ENCODE measurements at places on chromosomes 12 and 14.

GRCh38 chr12:116303929-116304328 is 26.4 kb upstream of the MED13L start:
- no peak for DNase-seq

DNA sequence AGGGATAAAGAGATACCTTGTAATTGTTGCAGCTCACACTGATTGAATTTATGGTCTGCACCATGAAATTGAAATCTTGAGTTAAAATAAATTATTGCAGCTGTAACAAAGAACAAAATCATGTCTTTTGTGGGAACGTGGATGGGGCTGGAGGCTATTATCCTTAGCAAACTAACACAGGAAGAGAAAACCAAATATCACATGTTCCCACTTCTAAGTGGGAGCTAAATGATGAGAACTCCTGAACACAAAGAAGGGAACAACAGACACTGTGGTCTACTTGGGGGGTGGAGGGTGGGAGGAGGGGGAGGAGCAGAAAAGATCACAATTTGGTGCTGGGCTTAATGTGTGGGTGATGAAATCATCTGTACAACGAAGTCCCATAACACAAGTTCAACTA is 22.6 kb downstream of the ERP27 start:
- DNase-seq = no peak

DNA sequence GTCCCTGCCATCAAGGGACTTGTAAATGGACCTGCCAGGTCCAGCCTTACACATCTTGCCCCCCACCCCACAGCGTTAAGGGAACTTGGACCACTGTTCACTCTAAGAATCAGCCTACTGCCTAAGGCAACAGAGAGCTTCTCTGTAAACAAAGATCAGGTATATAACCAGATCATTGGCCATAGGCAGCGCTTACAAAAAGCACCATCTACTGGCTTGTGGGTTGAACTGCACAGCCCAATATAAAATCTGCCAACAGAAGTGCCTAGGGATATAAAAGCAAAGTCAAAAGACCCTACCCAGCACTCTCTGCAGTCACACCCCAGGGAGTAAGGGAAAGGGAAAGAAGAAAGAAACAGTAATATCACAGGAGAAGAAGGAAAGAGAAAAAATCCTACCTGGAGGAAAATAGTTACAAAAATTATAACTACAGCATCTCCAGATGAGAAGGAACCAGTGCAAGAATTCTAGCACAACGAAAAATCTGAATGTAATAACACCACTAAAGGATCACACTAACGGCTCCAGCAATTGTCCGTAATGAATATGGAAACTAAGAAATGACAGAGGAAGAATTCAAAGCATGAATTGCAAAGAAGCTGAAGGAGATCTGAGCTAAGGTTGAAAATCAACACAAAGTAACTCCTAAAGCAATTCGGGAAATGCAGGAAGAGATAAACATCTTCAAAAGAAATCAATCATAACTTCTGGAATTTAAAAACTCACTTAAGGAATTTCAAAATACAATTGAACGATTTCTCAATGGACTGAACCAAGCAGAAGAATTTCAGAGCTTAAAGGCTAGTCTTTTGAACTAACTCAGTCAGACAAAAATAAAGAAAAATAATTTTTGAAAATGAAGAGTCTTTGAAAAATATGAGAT is 95.2 kb upstream of the PCED1B start:
- DNase-seq = peak; percentile 7

GRCh38 chr14:93700928-93701327 is 87.4 kb downstream of the PRIMA1 start:
- no peak for DNase-seq

DNA sequence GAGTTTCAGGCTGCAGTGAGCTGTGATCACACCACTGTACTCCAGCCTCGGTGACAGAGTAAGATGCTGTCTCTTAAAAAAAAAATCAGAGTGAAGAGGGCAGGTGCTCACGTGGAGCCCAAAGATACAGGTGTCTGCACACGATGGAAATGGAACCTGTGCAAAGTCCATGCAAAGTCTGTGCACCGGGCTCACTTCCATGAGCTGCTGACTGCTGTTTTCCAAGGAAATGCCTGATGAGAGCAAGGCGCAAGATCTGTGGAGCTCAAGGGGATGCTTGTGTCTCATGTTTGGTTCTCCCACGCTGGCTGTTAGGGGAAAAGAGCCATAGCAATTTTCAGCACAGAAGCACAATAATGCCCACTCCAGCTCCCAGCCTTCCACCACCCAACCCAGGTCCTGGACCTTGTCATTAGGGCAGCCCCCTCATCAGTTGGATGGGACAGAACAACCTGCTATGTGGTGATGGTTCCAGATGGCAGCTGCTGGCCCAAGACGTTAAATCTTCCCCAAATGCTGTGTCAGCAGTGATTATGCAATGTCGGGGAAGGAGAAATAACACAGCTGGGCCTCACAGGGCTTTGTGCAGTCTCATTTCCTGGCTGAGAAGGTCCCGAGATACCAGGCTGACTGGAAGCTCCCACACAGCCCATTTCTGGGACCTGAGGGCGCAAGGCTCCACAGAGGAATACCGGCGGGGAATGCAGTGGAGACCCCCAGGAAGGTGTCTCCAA is 27.9 kb upstream of the DICER1 start:
- DNase-seq = no peak

- no peak for DNase-seq
Measured at GRCh38 chr12:12546314-12546772, 16.3 kb downstream of the DUSP16 start.

GRCh38 chr12:84072961-84073360 is 839.6 kb downstream of the SLC6A15 start:
- DNase-seq = no peak

DNA sequence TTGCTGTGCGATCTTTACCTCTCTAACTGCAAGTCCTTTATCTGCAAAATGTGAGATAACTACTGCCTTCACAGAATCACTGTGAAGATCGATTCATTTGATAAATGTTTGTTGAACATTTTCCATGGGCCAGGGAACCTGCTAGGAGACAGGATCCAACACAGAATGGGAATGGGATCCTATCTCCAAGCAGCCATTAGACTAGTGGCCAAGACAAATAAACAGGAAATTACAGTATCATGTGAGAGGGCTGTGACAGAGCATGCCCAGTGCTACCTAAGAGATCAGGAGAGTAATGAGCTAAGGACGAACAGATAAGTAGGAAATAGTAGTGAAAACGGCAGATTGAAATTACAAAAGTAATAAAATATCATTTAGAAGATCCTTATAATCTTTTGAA is 105.7 kb downstream of the GRIN2B start:
- no peak for DNase-seq

- no peak for DNase-seq
Measured at GRCh38 chr12:123919980-123920360, 52.7 kb downstream of the CCDC92 start.

DNA sequence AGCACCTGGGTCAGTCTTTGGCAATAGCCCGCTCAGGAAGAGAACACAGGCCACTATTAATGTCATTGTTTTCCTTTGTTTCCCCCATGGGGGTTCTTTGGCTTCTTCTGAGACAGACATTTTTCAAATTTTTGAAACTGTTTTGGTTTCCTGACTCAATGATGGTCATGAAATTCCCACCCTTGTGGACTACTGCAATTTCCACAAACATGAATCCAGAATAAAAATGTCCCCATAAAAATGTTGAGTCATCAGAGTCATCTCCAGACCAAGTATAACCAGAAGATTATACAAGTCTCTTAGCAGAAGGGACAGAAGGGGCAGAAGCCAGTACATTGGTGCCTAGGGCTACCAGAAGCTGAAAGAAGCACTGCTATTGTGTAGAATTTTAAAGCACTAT is 29.1 kb downstream of the SLCO1A2 start:
- no peak for DNase-seq

DNA sequence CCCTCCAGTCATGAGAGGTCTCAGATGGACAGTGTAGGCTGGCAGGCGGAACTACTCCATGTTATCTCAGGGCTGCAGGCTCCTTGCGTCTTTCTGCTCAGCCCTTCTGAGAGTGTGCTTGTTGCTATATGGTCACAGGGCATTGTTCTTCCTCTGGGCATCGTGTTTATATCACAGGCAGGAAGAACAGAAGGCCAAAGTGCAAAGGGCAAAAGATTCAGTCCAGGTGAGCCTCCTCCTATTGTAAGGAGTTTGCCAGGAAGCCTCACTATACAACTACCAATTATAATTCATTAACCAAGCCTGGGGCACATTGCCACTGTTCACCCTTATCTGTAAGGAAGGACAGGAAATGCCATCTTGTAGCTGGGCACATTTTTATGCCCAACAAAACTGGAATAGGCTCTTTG is 195.5 kb upstream of the KITLG start:
- no peak for DNase-seq

GRCh38 chr12:77923882-77924281 is 93.2 kb downstream of the NAV3 start:
- no peak for DNase-seq

DNA sequence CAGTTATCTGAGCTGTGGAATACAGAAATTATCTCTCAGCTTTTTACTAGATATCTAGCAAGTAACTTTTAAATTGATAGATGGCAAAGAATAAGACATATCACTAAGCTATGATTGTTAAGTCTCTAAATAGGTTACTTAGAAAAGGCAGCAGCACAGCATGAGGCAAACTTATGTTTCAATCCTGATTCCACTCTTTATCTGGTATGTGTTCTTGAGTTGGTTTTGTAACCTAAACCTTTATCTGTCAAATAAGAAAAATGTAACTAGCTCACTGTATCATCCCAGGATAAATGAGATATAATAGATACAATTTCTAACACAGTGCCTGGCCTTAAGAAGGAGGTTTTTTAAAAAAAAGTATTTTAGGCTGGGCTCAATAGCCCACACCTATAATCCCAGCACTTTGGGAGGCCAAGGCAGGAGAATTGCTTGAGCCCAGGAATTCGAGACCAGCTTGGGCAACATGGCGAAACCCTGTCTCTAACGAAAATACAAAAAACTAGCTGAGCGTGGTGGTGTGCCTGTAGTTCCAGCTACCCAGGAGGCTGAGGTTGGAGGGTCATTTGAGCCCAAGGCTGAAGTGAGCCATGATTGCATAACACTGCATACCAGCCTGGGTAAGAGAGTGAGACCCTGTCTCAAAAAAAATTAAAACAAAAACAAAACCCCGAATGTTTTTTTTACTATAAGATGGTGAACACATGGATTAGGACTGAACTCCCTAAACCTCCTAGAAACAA is 56.8 kb downstream of the HEATR5A start:
- no peak for DNase-seq

- no peak for DNase-seq
Measured at GRCh38 chr12:71442567-71442931, 3.0 kb downstream of the LGR5 start.

- no peak for DNase-seq
Measured at GRCh38 chr12:104460041-104460719, 3.4 kb downstream of the CHST11 start.

DNA sequence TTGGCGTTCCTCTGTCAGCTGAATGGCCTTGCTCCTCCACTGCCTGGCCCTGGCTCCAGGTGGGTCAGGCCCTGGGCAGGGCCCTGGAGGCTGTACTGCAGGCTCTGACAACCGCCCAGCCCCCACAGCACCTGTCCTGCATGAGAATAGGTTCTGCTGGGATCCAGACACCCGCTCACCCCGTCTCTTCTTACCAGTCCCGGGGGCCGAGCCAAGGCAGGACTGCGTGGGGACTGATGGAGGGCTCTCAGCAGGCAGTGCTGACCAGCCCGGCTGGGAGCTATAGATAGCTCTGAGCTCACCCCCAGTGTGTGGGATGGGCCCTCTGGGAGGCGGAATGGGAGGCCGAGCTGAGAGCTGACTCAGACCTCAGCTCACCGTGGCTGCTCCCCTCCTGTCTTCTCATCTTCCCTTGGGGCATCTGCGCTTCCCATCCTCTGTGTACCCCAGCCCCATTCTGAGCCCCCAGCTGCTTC is 39.6 kb downstream of the TEAD4 start:
- DNase-seq = no peak

GRCh38 chr12:95877622-95878021 is 18.9 kb downstream of the SNRPF start:
- DNase-seq = no peak

DNA sequence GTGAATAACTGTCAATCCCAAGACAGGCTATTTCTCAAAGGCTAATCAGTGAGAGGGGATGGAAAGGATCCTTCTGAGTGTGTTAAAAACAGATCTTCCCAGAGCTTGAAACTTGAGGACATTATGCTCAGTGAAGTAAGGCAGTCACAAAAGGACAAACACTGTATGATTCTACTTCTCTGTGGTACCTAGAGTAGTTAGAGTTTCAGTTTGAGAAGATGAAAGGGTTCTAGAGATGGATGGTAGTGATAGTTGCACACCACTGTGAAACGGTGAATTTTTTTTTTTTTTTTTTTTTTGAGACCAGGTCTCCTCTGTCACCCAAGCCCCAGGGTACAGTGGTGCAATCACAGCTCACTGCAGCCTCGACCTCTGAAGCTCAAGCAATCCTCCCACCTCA is 133.8 kb downstream of the SAMD4A start:
- no peak for DNase-seq

DNA sequence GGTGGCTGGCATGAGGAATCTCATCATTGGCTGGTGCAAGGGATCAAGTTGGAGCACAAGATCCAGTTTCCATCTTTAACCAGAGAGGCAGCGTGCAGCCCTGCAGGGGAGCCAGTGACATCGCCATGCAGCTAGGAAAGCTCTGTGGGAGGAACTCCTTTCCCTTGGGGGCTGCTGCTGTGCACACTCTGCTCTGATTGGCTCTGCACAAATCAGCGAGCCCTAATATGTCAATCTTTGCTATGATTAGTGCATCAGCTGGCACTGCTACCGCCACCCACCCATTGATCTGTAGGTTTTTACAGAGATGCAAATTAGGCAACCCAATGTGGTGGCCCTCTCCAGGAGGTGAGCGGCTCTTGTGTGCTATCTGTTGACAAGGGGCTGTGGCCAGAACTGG is 262.6 kb downstream of the PCNX1 start:
- no peak for DNase-seq

DNA sequence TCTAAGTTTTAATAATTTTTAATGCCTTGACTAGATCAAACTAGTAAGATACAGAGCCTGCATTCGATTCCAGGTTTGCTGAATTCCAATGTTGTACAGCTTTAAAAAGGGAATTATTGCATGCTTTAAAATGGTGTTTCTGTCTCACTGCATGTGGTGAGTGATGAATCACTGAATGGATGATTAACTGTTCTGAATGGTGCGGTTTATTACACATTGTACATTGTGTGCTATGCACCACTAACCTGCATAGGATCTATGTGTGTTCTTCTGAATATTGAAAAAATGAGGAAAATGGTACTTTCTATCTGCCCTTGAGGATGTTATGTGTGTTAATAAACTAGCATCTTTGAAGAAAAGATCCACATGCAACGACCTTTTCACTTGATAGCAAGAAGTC is 231.7 kb downstream of the NRXN3 start:
- no peak for DNase-seq

- DNase-seq = no peak
Measured at GRCh38 chr12:114858388-114859146, 174.6 kb upstream of the TBX3 start.

- DNase-seq = no peak
Measured at GRCh38 chr14:105169776-105170655, 1.4 kb upstream of the JAG2 start.

- no peak for DNase-seq
Measured at GRCh38 chr12:69833696-69834095, 8.7 kb downstream of the MYRFL start.

GRCh38 chr12:90069711-90070110 is 361.1 kb upstream of the ATP2B1 start:
- DNase-seq = no peak

- DNase-seq = no peak
Measured at GRCh38 chr14:26606729-26607312, 9.0 kb upstream of the NOVA1 start.

GRCh38 chr12:108321688-108322087 is 17.4 kb downstream of the CMKLR1 start:
- no peak for DNase-seq

- no peak for DNase-seq
Measured at GRCh38 chr12:31566547-31566946, 24.4 kb downstream of the DENND5B start.

GRCh38 chr14:20421267-20421666 is 8.0 kb upstream of the TEP1 start:
- no peak for DNase-seq

Measured in stimulated activated CD4-positive, alpha-beta T cell treated with anti-CD3 and anti-CD28 coated beads, TNF-alpha, amount 100 ng/mL, for 24 hours (primary cell).